ENCODE measurements at places on chromosomes 3 and 15. TPM values are rescaled to one million over a fixed set of nuclear protein-coding genes. Genes with fewer than 3 reads are reported as not detected.

RASL12 gene
- total RNA-seq, result 31.7 TPM

ALPK3 gene
- 0.17 TPM for total RNA-seq

TEX55 gene
- not detected for total RNA-seq

USP50 gene
- total RNA-seq, result 0.34 TPM

AGTR1 gene
- 2.5 TPM for total RNA-seq

ACY1 gene
- 34.7 TPM for total RNA-seq

PRR20G gene
- not detected for total RNA-seq

CHRNA3 gene
- total RNA-seq, result under 0.01 TPM

IL20RB gene
- 2.3 TPM for total RNA-seq

SLC2A2 gene
- not detected for total RNA-seq

CD96 gene
- total RNA-seq, result under 0.01 TPM

PRKCD gene
- total RNA-seq, result 2.4 TPM

CPN2 gene
- total RNA-seq, result not detected

C3orf20 gene
- total RNA-seq, result not detected

GOLGA6L4 gene
- 0.86 TPM for total RNA-seq

RLBP1 gene
- total RNA-seq, result not detected

All from bronchial smooth muscle cell (primary cell).